ENCODE measurements at places on chromosomes 5 and 9. TPM values are rescaled to one million over a fixed set of nuclear protein-coding genes. Genes with fewer than 3 reads are reported as not detected.

DNA sequence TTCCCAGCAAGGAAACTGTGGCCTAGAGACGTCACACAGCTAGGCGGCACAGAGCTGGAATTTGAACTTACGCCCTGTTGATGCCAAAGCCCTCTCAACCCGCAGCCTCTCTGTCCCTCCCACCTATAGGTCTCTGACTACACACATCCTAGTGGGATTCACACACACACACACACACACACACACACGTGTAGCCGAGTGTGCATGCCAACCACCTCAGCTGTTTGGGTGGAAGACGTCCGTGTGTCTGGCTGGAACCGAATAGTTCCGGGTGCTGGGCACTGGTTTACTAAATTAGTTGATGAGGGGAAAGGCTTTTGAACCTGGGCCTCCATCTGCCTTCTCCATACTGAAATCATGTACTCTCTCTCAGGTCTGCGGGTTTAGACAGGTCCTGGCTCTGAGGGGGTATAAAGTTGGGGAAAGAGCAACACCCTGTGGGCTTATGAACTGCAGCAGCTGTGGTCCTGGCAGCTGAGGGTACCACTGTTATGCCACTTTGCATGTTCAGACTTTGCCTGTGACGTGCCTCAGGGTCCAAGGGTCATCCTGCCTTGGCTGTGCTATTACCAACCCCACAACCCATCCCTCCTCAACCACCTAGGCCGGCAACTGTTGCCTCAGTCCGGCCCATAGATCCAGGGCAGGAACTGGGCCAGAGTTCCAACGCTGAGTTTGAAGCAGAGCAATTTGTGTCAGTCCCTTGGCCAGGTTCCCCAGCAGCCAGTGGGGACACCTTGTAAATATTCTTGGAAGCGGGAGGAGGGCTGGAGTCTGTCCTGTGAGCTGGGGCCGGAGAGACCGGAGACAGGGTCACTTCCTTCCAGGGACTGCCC is 50.5 kb downstream of the PSD2 start:
- peak; percentile 83 for DNase-seq

DNA sequence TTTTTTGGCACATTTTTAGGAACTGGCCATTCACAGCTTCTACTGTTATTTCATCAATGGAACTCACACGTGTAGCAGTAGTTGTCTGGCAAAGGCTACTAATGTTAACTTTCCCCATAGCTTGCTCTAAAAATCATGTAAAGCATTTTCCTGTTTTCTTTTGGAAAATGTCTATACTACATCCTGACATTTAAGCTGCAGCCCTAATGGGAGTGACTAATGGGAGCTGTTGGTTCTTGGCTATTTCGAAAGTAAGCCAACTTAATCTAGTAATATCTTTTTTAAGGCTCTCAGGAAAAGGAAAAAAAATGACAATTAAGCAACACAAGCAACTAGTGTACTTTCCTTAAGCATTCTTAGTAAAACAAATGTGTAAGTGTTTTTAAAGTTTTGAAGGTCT is 169.2 kb downstream of the SLC12A2 start:
- no peak for DNase-seq

DNA sequence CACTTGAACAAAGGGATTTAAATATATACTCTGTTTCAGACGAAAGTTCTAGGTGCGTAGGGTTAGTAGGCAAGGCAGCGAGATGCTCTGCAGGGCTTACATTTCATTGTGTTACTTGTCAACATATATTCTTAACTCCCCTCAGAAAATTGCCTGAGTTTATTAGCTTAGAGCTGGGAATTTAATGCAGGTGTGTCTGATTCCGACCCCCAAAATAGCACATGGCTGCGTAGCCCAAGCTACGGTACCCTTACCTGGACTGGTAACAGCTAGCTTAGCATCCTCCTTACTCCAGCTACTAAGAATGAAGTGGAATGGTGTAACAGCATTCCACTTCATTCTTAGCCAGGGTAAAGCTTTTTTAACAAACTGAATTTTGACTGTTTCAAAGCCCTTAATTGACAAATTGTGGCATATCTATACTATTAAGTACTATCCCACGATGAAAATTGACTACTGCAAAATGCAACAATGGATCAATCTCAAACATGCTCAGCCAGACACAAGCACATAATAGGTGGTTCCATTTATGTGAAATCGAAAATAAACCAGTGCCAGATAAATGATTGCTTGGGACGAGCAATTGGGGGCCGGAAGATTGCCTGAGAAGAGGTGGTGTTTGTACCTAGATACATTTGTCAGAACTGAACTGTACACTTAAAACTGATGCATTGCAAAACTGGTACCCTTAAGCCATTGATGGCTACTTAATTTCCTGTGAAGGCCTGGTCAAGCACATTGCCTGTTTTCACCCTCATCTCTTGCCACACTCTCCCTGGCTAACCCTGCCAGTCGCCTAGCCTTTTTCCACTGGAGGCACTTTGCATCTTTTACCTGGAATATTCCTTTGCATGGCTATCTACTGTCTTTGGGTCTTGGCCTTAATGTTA is 3.0 kb upstream of the FGF18 start:
- no peak for DNase-seq

- no peak for DNase-seq
Observed at GRCh38 chr9:109134167-109134578, 14.4 kb upstream of the TMEM245 start.

CCDC180 gene
- 5.2 TPM for total RNA-seq

TMEM252 gene
- not detected for total RNA-seq

KCNV2 gene
- not detected for total RNA-seq

- no peak for DNase-seq
Observed at GRCh38 chr5:116145416-116145815, 60.6 kb downstream of the COMMD10 start.

All from body of pancreas (tissue), 4 donors.